Small intestine (tissue), 16 donors: ENCODE measurements at places on chromosomes 7 and 10.

DNA sequence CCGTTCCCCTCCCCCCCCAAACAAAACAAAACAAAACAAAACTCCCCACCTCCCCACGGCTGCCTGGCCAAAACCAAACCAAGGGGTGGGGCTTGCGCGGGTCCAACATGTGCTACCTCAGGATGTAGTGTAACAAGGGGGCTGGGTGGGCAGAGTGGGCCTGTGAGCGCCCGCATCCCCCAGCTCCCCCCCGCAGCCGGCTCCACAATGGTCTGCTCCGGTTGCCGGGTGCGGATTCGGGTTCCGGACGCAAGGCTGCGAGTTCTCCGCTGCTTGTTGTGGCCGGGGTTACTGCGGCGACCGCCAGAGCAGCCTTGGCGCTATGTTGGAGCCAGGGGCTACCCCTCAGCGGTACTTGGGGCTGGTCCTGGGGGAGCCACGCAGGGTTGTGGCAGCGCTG is 4.9 kb downstream of the C10orf143 start:
- DNase-seq = no peak

DNA sequence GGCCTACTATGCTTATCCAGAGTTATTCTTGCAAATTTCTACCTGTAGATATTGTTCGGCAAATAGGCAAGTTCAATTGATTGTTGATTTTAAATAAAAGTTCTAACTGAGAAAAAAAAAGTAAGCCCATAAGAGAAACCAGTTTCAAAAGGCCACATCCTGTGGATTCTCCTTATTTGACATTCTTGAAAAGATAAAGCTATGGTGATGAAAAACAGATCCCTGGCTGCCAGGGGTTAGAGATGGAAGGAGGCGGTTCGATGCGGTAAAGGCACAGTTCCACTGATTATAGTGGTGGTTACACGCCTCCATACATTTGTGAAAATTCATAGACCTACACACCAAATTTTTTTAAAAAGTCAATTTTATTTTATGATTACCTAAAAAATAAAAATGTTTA is 347.8 kb downstream of the KCNMA1 start:
- no peak for DNase-seq

DNA sequence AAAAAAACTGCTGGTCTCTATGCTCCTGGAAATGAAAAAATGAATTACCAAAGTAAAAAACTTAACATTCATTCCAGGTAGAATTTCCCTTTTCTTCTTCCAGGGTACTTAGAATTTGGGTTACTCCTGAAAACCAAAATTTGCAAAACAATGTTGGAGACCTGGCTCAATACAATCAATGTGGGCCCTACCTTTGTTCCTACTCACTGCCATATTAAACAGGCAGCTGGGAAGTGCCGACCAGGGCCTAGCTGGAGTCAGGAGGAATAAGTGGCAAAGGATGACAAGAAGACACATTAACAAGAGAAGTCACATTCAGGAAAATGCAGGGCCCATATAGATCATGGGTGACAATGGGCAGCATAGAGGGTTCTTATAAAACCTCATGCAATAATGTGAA is 6.4 kb upstream of the AGK start:
- DNase-seq = no peak

- no peak for DNase-seq
Measured at GRCh38 chr7:65809982-65810288, 62.9 kb upstream of the VKORC1L1 start.

- DNase-seq = no peak
Measured at GRCh38 chr10:116845823-116846222, 3.5 kb upstream of the ENO4 start.

DNA sequence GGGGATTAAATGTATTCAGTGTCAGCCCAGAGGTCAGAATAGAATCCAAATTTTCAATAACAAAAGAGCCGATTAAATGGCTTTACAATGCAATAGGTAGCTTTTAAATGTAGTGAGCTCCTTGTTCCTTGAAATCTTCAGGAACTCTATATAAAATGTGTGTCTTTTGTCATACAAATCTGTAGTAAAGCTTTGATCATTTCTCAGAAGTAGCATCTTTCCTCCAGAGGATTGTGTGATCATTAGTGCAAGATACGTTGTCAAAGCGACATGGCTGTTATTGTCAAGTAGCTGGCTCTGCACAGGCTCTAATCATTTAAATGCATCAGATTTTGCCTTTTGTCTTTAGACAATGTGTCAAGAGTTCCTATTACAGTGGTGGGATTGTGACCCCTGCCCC is 116.1 kb upstream of the NAMPT start:
- no peak for DNase-seq

DNA sequence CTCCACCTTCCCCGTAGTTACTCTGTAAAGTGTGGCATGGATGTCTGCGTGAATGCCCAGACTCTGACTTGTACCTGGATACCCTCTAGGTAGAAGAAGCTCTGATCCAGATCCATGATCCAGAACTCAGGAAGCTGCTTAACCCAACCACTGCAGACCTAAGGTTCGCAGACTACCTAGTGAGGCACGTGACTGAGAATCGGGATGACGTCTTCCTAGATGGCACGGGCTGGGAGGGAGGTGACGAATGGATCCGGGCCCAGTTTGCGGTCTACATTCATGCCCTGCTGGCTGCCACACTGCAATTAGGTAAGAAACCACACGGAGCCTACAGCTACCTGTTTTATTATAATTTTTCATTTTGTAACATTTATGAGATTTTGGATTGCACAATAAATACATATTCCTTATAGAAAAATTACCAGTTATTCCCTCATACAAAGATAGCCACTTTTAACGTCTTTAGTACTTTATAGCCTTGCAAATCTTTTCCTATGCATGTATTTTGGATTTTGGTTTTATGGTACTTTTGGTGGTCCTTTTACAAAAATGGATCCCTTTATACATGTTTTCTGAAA is 77.9 kb downstream of the AVL9 start:
- no peak for DNase-seq

GRCh38 chr7:105028004-105028403 is 14.0 kb downstream of the KMT2E start:
- DNase-seq = no peak

DNA sequence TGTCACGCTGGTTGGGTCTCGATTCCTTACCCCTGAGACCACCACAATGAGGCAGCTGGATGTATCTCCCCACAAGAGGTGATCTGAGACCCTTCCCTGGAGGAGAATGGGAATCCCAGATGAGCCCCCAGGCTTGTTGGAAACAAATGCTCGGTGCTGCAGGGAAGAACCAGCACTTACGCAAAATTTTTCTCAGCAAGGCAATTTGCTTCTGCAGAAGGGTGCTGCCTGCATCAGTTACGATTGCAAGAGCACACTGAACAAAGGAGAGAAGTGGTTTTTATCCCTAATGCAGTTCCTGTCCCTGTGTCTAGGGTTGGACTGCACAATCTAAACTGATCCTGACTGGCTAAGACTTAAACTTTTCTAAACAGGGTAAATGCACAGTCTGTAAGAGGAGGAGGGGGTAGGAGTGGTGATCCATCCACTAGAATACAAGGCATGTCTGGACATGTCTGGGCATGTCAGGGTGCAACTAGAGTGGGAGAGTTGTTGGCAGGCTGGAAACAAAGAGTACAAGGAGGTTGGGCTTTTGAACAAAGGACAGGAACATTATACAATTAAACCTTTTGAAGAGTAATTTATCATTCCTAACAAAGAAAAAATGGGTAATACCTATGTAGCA is 114.9 kb upstream of the FAM3C start:
- DNase-seq = no peak

DNA sequence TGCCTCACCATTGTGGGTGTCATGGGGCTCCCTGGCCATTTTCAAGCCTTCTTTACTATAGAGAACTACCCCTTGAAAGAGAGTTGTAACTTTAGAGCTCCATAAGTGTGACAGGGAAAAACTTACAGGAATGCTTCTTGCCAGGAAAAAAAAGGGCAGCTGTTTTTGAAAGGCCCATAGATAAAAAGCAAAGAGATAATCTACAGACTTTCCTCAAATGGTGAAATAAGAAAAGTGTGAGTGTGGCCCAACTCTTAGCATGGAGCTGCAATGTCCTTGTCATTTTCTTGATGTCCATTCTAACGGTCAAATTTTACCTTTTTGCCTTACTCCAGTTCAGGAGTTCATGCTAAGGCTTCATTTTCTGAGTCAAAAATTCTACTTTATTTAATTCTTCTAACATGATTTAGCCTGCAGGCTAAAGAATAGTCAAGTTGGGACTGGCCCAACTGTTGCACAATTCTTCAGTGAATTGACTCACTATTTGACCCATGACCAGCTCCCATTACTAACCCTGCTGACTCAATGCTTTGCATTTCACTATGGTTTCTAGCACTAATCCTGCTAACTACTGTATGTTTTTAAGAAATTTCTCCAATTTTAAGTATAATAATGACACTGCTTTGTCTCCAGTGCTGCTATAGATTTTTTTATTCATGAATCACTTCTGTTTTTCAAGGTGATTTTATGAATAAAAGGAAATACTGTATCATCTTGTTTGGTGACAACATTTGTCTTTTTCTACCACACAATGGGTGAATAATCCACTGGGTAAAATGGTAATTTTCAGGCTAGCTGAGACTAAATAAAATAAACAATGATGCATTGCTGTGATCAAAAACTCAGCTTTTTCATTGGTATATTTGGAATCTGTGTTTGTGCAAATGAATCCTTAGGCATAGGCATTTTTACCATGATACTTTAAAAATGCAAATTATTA is 41.4 kb upstream of the SGCE start:
- peak; percentile 15 for DNase-seq

DNA sequence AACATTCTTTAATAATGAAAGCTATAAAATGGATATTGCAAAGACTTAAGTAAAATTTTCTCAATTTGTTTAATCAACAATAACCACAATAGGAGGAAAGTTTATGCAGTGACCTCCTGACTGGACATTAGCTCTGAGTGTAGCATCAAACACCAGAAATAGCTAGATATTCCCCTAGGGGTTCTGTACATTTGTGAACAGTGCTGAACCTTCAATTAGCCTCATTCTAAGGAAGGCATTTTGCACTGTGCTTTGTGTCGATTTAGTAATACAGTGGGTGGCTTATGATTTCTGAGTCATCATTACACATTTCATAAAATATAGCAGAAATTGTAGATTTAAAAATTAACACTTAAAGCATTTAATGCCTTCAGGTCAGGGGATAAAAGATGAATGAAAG is 367.3 kb upstream of the PCDH15 start:
- DNase-seq = no peak

DNA sequence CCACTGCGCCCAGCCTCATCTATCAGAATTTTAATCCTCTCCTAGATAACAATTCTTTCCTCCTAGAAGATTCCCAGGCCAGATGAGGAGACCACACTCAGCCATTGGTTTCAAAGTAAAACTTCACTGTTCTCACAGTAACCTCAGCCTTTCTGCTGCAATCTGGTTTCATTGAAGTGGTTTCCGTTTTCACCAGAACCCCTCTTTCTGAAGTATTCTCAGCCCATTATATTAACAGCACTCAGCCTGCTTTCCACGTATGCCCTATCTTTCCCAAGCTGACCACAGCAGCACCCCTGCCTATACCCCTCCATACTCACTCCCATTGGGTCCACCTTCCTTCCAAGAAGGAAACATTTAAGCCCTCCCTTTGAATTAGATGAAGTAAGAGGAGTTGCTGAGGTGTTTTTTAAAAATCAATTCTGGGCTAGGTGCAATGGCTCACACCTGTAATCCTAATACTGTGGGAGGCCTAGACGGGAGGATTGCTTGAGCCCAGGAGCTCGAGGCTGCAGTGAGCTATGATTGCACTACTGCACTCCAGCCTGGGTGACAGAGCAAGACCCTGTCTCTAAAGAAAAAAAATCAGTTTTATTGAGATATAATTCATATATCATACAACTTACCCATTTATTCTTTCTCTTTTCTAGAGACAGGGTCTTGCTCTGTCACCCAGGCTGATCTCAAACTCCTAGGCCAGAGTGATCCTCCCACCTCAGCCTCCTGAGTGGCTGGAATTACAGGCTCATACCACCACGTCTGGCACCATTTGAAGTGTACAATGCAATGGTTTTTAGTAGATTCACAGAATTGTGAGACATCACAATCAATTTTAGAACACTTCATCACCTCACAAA is 11.3 kb downstream of the PLAU start:
- no peak for DNase-seq

DNA sequence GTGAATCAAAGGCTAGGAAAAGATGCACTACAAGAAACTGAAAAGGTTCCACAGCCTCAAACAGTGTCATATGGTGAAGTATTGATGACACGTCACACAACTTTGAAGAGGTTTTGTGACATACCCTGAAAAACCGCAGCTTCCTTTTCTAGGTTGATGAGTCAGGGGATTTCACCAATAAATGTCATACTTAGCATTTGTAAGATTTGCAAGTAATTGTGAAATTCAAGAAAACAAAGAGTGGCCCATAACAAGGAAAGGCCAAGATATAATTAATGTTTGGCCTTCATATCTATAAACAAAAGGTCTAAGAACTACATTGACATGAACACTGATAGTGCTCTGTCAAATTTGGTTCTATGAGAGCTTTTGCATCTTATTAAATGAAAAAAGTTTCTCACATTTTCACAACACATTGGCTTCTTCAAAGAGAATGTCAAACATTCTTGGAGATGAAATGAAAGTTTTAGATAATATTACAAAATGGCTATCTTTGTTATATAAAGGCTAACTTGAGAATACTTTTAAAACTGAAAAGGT is 62.0 kb upstream of the NAMPT start:
- no peak for DNase-seq

DNA sequence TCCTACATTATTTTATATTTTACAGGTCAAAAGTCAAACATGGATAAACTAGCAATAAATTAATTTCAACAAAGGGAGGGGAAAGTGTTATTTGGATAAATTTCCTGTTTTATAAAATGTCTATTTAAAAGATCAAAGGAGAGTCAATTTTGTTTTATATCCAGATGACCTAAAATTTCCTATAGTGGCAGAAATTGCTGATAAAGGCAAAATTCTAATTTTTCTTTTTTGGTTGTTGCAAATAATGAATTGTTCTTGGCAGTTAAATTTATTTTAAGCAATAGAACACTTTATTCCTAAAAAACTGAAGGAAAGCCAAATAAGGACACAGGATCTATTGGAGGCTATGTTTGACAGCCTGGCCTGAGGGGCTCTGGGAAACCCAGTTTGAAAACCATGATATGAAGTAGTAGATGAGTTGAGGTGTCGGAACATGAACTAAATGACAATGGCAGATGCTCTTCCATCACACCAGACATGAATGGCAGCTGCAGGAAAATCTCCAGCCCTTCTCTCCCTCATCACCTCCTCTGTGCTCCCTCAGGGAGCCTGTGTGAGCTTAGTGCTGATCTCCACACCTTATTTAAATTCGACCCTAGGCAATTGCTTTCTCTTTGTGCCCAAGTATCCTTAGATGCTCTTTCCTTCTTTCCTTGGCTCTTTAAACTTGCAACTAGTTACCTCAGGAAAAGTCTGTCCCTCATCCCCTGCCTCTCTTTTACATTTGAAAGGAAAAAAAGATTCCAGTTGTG is 395.0 kb downstream of the THSD7A start:
- DNase-seq = no peak

DNA sequence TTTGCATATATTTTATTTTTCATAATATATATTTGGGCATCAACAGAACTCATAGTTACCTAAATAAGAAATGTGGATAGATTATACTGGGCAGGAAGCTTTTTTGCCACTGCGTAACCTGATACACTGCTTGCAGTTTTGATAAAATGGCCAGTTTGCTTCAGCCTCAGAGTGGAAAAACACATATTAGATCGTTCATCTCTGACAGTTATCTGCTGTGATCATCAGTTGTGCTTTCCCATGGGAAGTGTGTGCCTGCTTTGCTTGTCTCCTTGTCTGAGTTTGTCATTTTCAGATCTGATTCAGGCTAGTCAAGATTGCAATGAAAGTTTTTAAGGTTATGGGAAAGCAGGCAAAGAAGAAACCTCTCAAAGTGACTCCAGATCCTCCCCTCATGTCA is 54.0 kb downstream of the ADAM12 start:
- DNase-seq = no peak

- no peak for DNase-seq
Measured at GRCh38 chr10:47098238-47098637, 187.0 kb downstream of the PTPN20 start.
